DMS79 (cell line): ENCODE measurements at places on chromosomes 5 and 9.

DNA sequence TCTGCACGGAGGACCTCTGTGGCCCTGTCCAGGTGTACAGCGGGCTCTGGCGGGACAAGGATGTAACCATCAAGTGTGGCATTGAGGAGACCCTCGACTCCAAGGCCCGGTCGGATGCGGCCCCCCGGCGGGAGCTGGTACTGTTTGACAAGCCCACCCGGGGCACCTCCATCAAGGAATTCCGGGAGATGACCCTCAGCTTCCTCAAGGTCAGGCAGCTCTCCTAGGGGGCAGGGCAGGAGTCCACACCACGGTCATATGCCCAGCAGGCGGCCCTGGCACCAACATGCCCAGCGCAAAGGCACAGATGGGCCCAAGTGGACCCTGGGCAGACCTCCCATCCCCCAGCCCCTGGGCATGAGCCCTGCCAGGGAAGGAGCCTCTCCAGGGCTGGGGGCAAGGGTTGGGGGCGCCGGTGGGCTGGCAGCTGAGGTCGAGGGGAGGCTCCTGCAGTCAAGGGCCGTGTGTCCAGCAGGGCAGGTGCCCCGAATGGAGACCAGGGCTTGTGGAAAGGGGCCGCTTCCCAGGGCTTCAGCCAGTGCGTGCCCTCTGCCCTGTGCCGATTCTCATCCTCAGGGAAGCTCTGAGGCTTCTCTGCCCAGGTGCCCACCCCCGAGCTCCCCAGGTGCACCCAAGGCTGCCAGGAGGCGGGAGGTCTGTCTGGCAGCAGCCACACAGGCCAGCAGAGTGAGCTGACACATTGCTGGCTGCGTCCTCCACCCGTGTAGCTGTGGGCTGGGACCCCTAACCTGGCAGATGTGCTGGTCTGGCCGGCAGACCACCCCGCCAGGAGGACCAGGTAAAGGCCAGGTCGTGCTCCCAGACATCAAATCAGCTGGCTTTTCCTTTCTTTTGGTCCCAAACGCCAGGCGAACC, 10.0 kb downstream of the DIPK1B start:
- no peak for DNase-seq

- no peak for DNase-seq
These were observed 11.3 kb upstream of the CDH6 start for GRCh38 chr5:31182136-31182535.

DNA sequence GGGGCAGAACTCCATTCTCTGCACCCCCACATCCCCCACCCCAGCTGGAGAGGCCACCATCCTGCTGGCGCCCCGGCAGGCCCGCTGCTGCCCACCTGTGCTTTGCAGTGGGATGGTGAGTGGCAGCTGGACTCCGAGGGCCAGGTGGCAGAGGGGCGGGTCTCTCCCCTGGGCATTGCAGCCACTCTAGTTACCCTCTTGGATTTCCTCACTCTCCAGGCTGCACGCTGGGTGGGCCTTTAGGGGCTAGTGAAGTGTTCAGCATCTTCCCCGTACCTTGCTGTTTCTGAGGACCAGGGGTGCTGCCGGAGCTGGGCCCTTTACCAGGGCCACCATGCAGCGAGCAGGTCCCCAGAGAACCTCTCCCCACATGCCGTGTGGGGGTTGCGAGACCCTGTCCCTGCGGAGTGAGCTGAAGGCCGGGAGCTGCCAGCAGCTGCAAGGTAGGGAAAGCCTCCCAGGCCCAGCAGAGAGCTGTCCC, 88.4 kb upstream of the SH3PXD2B start:
- DNase-seq, result peak; percentile 1

DNA sequence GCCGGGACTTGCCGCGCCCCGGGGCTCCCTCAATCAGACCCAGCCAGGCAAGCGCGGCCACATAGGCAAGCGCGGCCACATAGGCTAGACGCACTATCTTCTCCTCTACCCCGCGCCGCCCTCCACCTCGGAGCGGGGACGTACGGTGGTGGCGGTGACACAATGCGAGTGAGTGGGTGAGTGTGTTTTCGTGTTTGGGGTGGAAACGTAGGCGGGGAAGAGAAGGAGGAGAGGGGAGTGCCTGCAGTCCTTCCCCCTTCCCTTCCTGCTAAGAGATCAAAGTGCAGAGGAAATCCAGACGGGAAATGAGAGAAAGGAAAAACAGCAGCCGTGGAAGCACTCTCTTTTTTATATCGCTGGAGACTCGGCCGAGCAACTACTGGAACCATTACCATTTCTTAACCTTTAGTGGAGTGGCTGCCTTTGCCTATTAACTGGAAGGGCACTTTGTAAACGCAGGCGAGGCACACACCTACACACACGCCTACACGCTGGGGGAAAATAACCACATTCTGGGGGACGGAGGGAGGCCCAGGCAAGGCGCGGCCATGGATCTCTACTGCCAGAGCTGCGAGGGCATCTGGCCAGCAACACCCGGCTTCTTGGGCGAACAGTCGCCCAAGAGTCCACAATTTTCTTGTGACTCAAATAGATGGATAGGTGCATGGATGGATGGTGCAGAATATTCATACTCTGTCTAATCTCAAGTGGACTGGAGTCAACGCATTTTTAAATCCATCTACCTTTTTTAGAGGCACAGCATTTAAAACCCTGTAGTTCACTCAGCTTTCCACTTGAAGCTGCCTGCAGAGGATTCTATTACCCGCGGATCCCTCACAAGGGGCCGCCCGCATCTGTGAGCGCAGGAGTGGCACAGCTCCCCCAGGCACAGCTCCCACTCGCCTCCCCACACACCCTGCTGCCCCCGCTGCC, 2.1 kb downstream of the EDIL3 start:
- no peak for DNase-seq

GRCh38 chr5:135834639-135835529, at the start of gene SLC25A48:
TSS of gene SLC25A48 (plus strand) at chr5:135834663. CDS start at chr5:135834848, 185 bp downstream.
- peak; percentile 17 for DNase-seq

GRCh38 chr5:65121880-65122436, 353.2 kb downstream of the CWC27 start:
- DNase-seq, result no peak

GRCh38 chr5:87076931-87077330, 190.8 kb upstream of the RASA1 start:
- no peak for DNase-seq

GRCh38 chr9:133345596-133345995, 2.3 kb downstream of the MED22 start:
- no peak for DNase-seq

- no peak for DNase-seq
These were observed 52.8 kb downstream of the HABP4 start for GRCh38 chr9:96502539-96503373.

- no peak for DNase-seq
These were observed 255.6 kb downstream of the NSG2 start for GRCh38 chr5:174300941-174301761.

- DNase-seq, result no peak
These were observed 51.1 kb downstream of the STARD4 start for GRCh38 chr5:111461255-111461671.

- no peak for DNase-seq
These were observed 161.6 kb downstream of the ZDHHC21 start for GRCh38 chr9:14531341-14532269.
